ENCODE measurements at places on chromosomes 6 and 20.

- DNase-seq = peak; percentile 59
Observed at GRCh38 chr6:13253272-13253671, 75.1 kb downstream of the TBC1D7 start.

- DNase-seq = no peak
Observed at GRCh38 chr6:166470863-166471410, 88.2 kb upstream of the MPC1 start.

- DNase-seq = peak; percentile 62
Observed at GRCh38 chr6:75283907-75284631, 523 bp downstream of the TMEM30A start.

- no peak for DNase-seq
Observed at GRCh38 chr6:147055821-147056392, 148.3 kb upstream of the STXBP5 start.

GRCh38 chr6:144134176-144134575 lies 16.1 kb upstream of the STX11 start:
- DNase-seq = no peak

DNA sequence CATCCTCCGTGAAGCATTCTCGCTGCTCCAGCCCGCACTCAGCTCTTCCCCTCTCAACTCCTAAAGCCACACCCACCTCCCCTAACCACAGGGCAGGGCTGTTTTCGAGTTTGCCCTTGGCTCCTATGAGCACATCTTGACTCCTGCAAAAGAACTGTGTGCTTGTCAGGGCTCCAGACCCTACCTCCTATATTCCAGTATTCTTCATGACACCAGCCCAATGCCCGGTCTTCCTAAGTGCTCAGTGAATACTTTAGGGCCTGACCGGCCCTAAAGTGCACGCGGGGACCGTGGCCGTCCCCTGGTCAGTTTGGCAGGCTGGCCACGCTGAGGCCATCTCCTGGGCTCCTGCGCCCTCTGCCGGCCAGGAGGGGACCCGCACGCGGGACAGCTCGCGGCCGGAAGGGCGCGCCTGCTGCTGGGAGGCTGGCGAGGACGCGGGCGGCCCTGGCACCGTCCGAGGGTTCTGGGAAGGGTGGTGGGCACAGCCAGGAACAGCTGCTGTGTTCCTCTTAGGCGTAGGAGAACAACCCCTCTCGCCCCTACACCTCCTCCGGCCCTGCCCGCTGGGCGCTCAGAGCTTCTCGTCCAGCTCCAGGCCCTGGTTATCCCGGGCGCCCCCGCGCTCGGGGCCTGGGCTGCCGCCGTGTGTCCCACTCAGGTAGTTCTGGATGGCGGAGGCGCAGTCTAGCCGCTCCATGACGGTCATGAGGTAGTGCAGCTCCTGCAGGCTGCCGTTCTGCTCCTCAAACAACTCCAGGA lies 11.0 kb downstream of the UNC5CL start:
- peak; percentile 96 for DNase-seq

DNA sequence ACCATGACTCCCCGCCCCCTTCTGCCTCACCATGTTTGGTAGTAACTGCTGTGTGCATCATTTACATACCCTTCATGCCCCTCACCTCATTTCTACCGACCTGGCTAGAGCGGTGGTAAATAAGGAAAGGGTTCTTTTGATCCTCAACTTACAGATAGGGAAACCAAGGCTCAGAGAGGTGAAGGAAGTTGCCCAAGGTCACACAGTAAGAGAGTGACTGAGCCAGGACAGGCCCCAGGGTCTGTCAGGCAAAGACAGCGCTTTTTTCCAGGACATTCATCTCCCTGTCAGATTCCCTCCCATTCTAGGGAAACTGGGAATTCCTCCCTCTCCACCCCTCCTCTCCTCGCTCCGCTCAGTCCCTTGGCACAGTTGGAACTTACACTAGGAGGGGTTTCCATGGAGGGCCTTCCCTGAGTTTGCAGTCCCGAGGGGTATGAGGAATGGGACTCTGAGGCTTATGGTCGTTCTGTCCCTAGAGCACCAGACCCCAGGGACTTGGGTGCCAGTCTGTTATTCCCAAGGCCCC lies 2.0 kb downstream of the VSTM2L start:
- DNase-seq = no peak

DNA sequence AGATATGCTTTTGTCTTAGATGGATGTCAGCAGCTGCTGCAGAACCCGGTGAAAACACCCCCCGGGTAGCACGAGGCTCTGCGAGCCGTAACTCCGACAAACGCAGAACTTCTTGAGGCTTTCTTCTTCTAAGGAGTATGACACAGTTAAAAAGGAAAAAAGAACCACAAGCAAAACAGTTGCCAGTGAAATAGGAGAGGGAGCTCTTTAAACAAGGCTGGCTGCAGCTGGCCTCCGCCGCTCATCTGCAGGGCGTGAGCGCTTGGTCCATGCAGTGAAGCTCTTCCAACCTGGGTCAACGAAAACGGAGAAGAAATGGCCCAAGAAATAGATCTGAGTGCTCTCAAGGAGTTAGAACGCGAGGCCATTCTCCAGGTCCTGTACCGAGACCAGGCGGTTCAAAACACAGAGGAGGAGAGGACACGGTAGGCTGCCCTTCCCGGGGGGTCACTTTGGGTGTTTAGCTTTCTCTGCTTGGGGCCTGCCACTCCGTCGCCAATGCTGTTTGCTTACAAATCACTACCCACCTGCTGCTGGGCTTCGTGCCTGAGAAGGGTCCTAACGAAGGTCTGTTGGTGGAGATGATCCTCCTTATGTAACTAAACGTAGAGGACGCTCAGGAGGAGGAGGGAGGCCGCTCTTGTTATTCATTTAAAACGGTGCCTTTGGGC lies 13.2 kb downstream of the SYTL3 start:
- peak; percentile 26 for DNase-seq

DNA sequence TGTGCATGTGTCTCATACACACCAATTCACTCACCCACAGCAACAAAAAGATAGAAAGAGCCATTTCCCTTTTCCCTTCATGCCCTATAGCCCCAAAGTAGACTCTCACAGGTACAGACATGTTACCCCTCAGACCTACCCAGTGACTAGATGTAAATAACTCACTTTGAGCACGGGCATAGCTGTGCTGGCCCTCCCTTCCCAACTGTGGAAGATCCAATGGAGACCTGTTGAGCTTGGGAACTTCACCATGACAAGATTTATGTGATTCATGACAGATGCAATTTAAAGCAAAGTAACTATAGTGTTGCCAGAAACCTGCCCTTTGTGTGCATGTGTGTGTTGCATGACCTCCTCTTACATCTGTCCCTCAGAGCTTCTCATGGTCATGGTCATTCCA lies 175.4 kb downstream of the UBE3D start:
- no peak for DNase-seq
